Thoracic aorta (tissue), 2 donors: ENCODE measurements at places on chromosomes 4 and X. TPM values are rescaled to one million over a fixed set of nuclear protein-coding genes. Genes with fewer than 3 reads are reported as not detected.

Gene ARHGAP36
- total RNA-seq: not detected

Gene ZNF630
- 3.2 TPM for total RNA-seq

Gene RAB9A
- total RNA-seq: 20.0 TPM

Gene SPANXC
- not detected for total RNA-seq

Gene ATP8A1
- total RNA-seq: 15.2 TPM

Gene TMPRSS11B
- not detected for total RNA-seq

Gene FGF2
- 25.5 TPM for total RNA-seq

Gene IL21
- total RNA-seq: not detected

Gene ATP1B4
- not detected for total RNA-seq

Gene KANTR
- 25.9 TPM for total RNA-seq

DNA sequence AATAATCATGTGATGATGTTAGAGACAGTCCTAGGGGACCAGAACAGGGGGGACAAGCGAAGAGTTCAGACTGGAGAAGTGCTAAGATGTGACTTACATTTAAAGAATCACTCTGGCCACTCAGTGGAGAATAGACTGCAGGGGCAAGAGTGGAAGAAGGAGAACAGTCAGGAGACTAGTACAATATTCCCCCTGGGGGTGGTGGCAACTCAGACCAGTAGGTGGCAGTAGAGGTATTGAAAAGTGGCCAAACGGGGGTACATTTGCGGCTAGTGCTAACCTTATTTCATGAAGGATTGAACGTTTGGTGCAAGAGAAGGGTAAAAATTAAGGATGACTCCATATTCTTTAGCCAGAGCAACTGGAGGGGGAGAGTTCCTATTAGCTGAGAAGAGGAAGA, 2.7 kb upstream of the BMX start:
- no peaks in the 10 kb centered on the region for H3K27me3 ChIP-seq
- no peak for DNase-seq
- H3K4me3 ChIP-seq: no peak overlapping the region

GRCh38 chr4:138909587-138909986, 106.0 kb upstream of the NOCT start:
- H3K4me1 ChIP-seq: peaks cover 29% of the 10 kb centered on the region
- DNase-seq: no peak

DNA sequence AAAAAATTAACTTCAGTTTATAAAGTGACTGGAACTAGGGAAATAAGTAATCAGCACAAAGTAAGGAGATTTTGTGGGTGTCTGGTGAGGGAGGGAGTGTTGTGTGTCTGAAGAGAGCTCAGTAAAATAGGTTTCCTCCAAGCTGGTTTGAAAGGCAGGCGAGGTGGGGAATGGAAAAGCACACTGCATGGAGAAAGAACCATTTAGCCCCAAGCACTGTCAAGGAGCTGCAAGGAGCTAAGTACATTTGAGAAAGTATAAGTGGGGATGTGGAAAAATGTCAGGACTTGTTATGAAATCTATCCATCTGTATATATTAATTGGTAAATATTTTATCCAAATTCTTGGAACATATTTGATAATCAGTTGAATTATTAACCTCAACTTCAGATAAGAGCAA, 956 bp downstream of the C4orf51 start:
- H3K27ac ChIP-seq: no peak overlapping the region
- H3K36me3 ChIP-seq: no peaks in the 10 kb centered on the region
- no peak for DNase-seq

DNA sequence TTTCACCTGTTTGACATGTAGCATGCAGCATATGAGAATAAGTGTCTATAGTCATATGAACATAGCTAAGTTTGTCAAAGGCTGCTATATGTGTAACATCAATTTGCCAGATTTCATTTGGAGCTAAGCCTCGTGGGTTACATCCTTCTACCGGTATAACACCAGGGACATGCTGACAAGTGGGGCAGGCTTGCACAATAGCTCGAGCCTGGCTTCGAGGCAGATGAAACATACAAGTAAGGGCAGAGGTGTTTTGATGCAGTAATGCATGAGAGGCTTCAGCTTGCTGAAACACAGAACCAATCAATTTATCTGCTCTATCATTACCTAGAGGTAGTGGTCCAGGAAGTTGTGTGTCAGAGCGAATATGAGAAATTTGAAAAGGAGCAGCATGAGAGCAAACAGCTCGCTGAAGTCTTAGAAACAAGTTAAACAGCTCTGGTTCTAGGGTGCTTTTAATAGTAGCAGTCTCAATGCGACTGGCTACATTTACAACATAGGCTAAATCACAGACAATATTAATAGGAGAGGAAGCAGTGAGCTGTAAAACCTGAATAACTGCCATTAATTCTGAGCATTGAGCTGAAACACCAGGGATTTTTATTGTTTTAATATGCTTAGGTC, 14.9 kb upstream of the UGDH start:
- no peak overlapping the region for H3K27ac ChIP-seq
- H3K27me3 ChIP-seq: no peaks in the 10 kb centered on the region
- H3K4me3 ChIP-seq: no peak overlapping the region
- H3K36me3 ChIP-seq: no peaks in the 10 kb centered on the region
- H3K4me1 ChIP-seq: peaks cover 5% of the 10 kb centered on the region

DNA sequence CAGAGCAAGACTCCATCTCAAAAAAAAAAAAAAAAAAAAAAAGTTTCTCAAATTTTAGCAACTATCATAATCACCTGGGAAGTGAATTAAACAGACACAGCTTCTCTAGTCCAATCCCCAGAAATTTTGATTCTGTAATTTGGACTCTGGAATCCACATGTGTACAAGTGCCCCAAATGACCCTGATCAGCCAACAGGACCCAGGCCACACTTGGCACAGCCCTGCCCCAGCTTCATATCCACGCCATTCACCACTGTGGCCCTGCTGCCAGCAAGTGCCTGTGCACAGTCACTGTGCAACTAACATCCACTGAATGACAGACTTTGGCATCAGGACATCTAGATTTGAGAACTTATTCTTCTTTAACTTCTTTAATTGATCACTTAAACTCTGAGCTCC, 14.1 kb upstream of the CXCL13 start:
- H3K27me3 ChIP-seq: no peaks in the 10 kb centered on the region
- no peak overlapping the region for H3K4me3 ChIP-seq
- no peaks in the 10 kb centered on the region for H3K36me3 ChIP-seq
- H3K27ac ChIP-seq: no peak overlapping the region
- H3K4me1 ChIP-seq: no peaks in the 10 kb centered on the region

GRCh38 chrX:75301060-75301459, 27.2 kb downstream of the UPRT start:
- peak overlapping the region; percentile 38 for H3K27ac ChIP-seq

DNA sequence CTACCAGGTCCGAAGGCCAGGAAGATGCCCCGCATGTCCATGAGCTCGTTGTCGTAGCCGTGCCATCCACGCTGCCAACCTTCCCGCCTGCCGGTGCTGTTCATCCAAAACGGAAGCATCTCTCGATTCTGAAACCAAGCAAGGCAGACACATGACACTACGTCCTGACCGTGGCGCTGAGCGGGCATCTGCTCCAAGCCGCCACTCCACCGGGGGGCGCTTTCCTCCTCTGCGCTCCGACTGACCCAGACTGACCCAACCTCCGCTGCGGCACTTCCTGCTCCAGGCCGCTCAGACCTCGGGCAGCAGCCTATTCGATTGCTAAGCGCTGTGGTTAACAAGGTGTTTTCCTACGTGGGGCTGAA, 120.5 kb downstream of the ENPP6 start:
- H3K4me3 ChIP-seq: peak overlapping the region; percentile 61
- no peaks in the 10 kb centered on the region for H3K36me3 ChIP-seq
- no peaks in the 10 kb centered on the region for H3K27me3 ChIP-seq
- DNase-seq: no peak
- peaks cover 9% of the 10 kb centered on the region for H3K4me1 ChIP-seq

DNA sequence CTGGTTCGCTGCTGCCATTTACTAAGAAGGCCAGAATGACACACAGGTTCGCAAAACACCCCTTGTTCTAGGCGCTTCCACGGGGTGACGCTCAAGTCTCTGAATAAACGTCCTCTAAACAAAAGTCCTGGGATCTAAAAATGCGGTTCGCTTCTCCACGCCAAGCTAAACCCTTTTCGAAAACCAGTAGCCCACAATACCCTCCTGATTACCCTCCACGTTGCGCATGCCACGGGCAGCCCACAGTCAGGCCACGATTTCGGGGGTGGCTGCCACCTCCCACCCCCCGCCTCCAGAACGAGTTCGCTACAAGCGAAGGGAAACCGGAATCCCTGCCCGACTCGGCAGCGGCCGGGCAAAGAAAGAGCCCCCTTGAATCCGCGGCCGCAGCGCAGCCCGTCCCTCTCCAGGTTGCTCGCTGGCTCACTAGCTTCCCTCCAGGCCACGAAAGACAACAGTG, 423 bp downstream of the RPL39 start:
- peaks cover 8% of the 10 kb centered on the region for H3K36me3 ChIP-seq
- peaks cover 20% of the 10 kb centered on the region for H3K4me1 ChIP-seq
- no peak for DNase-seq
- peak overlapping the region; percentile 86 for H3K27ac ChIP-seq
- H3K27me3 ChIP-seq: no peaks in the 10 kb centered on the region

- H3K27me3 ChIP-seq: no peaks in the 10 kb centered on the region
- no peak overlapping the region for H3K4me3 ChIP-seq
- H3K36me3 ChIP-seq: no peaks in the 10 kb centered on the region
- H3K4me1 ChIP-seq: no peaks in the 10 kb centered on the region
- no peak for DNase-seq
Measured at GRCh38 chr4:161841759-161842158, 322.0 kb downstream of the FSTL5 start.

- peak overlapping the region; percentile 57 for H3K4me3 ChIP-seq
- peak; percentile 1 for DNase-seq
- H3K36me3 ChIP-seq: no peaks in the 10 kb centered on the region
Measured at GRCh38 chr4:1044469-1045192, 33.2 kb downstream of the FGFRL1 start.

GRCh38 chr4:55397126-55397436, 1.3 kb downstream of the TMEM165 start:
- H3K27ac ChIP-seq: peak overlapping the region; percentile 100
- H3K27me3 ChIP-seq: no peaks in the 10 kb centered on the region
- DNase-seq: peak; percentile 9
- H3K36me3 ChIP-seq: no peaks in the 10 kb centered on the region
- peak overlapping the region; percentile 99 for H3K4me3 ChIP-seq

DNA sequence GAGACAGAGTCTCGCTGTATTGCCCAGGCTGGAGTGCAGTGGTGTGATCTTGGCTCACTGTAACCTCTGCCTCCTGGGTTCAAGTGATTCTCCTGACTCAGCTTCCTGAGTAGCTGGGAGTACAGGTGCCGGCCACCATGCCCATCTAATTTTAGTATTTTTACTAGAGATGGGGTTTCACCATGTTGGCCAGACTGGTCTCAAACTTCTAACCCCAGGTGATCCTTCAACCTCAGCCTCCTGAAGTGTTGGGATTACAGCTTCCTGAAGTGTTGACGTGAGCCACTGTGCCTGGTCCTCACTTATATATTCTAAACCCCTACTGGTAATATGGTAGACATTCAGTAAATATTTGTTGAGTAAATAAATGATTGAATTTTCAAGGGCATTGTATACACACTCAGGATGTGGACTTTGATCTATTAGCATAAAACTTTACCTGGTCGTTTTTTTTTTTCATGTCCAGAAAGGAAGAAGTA, 33.0 kb downstream of the MTHFD2L start:
- H3K4me1 ChIP-seq: no peaks in the 10 kb centered on the region
- H3K27me3 ChIP-seq: no peaks in the 10 kb centered on the region
- no peak overlapping the region for H3K4me3 ChIP-seq
- no peak overlapping the region for H3K27ac ChIP-seq
- DNase-seq: no peak

GRCh38 chrX:39895218-39896110, 202.3 kb downstream of the BCOR start:
- H3K27ac ChIP-seq: no peak overlapping the region
- DNase-seq: no peak
- no peaks in the 10 kb centered on the region for H3K36me3 ChIP-seq
- H3K27me3 ChIP-seq: no peaks in the 10 kb centered on the region
- no peak overlapping the region for H3K4me3 ChIP-seq
- H3K4me1 ChIP-seq: no peaks in the 10 kb centered on the region

- H3K36me3 ChIP-seq: no peaks in the 10 kb centered on the region
- no peaks in the 10 kb centered on the region for H3K4me1 ChIP-seq
- H3K4me3 ChIP-seq: no peak overlapping the region
- DNase-seq: no peak
- H3K27me3 ChIP-seq: no peaks in the 10 kb centered on the region
Measured at GRCh38 chr4:42167709-42168108, 15.3 kb upstream of the BEND4 start.

GRCh38 chr4:182240161-182241130, 2.8 kb upstream of the TENM3 start:
- no peak for DNase-seq
- H3K36me3 ChIP-seq: no peaks in the 10 kb centered on the region
- H3K4me1 ChIP-seq: no peaks in the 10 kb centered on the region

GRCh38 chr4:185774131-185774653, 37.8 kb downstream of the SORBS2 start:
- H3K36me3 ChIP-seq: no peaks in the 10 kb centered on the region
- no peaks in the 10 kb centered on the region for H3K27me3 ChIP-seq
- H3K4me1 ChIP-seq: peaks cover 44% of the 10 kb centered on the region

DNA sequence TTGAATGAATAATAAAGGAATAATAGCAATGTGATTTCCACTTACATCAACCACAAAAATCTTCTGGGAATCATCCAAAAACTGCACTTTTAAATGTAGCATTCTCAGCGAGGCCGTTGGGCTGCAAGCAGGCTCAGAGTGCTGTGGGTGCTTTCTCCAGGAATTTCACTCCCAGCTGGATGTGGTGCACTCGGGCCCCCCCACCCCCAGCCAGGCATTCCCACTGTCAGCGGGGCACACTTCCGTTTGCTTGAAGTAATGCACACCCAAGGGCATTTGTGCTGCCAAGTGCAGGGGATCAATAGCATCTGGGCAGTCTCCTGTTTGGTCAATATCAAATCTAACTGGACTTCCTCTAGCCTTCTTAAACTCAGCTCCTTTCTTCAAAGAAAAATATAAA, at the start of gene FRMD7:
TSS of gene FRMD7 (minus strand) at position 278 of the 400 bp plus-strand sequence. CDS start at position 102, 176 bp downstream.
- no peaks in the 10 kb centered on the region for H3K4me1 ChIP-seq
- H3K27ac ChIP-seq: no peak within 1 kb of the TSS
- H3K4me3 ChIP-seq: peak within 1 kb of the TSS; percentile 25
- no peak for DNase-seq
- H3K27me3 ChIP-seq: no peaks in the 10 kb centered on the region
- H3K36me3 ChIP-seq: no peaks in the 10 kb centered on the region

DNA sequence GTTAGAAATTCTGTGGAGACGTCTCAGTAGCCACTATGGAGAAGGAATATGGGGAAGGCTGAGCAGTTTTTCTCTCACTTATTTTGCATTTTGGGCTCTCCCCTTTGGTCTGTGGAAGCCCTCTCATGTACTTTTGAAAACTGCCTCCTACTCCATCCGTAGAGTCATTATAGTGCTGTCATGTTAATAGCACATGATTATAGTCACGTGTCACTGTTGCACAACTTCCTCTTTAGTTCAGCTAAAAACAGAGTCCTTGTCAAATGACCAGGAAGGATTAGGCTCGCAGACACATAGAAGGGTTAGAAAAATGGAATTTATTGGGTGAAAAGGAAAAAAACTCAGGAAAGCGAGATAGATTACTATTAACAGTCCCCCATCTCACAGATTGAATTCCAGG, 258.2 kb upstream of the CXorf51A start:
- H3K27ac ChIP-seq: no peak overlapping the region
- DNase-seq: no peak
- H3K4me3 ChIP-seq: no peak overlapping the region

GRCh38 chrX:10233696-10234095, 76.9 kb downstream of the CLCN4 start:
- H3K27me3 ChIP-seq: no peaks in the 10 kb centered on the region
- H3K36me3 ChIP-seq: no peaks in the 10 kb centered on the region
- H3K4me1 ChIP-seq: no peaks in the 10 kb centered on the region
- no peak overlapping the region for H3K27ac ChIP-seq
- no peak overlapping the region for H3K4me3 ChIP-seq
